OCI-LY7 (cell line): ENCODE measurements at places on chromosomes 3 and 15.

DNA sequence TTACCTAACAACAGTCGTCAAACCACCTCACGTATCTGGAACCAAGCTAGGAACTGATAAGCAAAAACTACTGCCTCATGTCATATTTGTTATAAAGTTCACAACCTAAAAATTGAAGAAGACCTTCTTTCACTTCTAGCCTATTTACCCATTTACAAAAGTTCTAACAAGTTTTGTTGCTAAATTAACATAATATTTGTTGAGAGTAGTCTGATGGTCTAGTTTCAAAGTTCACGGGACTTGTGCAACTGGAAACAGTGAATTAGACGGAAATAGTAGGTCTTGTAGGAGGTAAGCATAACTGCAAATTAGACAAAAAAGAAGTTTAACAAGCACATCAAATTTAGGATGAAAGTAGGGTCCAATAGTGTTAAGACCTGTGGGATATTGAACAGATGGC, 51.9 kb downstream of the CCR4 start:
- DNase-seq, result no peak

GRCh38 chr3:146164071-146164470, 3.1 kb upstream of the PLOD2 start:
- DNase-seq, result no peak

DNA sequence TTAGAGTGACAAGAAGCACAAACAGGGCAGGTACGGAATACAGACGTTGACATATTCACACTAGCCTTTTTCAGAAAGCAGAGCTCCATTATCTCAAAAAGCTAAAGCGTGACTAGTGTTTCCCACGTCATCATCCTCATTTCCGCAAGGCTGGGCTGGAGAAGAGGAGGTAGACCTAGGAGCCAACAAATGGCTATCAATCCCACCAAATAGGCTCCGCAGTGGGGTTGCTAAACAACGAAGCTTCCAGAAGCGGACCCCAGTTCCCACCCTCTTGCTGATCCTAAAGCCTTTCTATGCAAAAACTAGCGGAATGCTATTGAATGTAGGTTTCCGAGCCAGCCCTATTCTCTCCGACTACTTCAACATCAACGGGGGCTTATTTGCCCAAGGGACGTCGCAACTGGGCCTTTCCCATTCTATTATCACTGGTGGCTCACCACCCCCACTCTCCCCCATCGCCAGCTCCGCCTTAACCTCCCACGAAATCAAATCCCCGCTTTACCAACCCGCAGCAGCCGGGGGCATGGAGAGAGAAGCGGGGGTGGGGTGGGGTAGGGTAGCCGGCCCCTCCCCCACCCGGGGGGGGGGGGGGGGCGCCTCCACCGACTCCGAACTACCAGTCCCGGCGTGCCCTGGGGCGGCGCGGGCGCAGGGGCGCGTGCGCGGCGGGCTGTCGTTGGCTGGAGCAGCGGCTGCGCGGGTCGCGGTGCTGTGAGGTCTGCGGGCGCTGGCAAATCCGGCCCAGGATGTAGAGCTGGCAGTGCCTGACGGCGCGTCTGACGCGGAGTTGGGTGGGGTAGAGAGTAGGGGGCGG, at the start of gene MORF4L1:
MORF4L1 (plus strand) TSS at position 736 of the 817 bp plus-strand sequence. CDS start 128 bp downstream, outside the sequence.
- DNase-seq, result peak; percentile 95

GRCh38 chr15:99021694-99022093, 14.1 kb upstream of the PGPEP1L start:
- DNase-seq, result no peak

GRCh38 chr3:30017901-30018300, 588.5 kb upstream of the TGFBR2 start:
- DNase-seq, result no peak
